ENCODE measurements at places on chromosomes 5 and 9.

DNA sequence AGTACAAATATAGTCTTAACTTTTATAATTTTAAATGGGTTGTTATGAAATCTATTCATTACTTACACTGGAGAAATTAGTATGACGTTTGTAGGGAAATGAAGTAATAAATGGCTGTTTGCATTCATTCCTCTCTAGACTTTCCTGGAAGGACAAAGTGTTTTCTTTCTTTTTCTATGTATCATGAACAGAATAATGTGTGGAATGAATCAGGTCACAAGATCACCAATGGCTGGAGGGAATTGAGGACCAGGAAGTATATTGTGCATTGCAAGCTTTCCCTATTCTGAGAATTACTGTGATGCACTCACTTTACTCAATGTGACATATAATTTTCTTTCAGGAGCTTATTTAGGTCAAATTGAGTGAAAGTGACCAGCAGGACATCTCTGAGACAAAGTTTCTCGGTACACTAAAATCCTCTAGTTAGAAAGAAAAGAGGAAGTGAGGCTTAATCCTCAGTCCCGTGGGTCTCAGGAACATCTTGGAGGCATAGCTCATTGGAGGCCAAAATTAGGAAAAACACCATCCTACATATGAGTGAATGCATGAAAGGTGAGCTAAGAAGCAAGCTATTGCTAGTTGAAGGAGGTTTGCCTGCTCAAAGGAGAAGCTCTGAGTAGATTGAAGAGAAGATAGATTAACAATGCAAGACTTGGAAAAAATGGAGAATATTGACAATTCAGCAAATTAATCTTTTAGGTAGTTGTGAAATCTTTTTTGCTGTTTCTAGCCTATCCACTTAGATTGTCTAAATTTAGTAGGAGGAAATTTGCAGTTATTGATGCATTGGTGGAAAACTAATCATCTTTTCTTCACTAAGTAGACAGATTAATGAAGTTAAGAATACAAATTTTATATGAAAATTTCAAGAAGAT, 28.0 kb downstream of the ERAP2 start:
- DNase-seq: no peak

DNA sequence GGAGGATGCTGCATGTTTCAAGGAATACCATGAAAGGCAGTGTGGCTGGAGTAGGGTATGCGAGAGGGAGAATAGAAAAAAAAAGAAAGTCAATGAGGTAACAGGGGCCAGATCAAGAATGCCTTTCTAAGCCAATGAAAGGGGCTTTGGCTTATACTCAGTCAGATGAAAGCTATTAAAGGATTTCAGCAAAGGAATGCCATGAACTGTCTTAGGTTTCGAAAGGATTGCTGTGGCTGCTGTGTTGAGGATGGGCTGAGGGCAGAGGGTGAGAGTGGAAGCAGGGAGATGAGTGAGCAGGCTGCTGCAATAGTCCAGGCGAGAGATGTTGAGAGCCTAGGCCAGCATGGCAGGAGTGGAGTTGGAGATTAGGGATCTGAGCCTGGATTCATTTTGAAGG, 135.4 kb upstream of the CKMT2 start:
- no peak for DNase-seq

DNA sequence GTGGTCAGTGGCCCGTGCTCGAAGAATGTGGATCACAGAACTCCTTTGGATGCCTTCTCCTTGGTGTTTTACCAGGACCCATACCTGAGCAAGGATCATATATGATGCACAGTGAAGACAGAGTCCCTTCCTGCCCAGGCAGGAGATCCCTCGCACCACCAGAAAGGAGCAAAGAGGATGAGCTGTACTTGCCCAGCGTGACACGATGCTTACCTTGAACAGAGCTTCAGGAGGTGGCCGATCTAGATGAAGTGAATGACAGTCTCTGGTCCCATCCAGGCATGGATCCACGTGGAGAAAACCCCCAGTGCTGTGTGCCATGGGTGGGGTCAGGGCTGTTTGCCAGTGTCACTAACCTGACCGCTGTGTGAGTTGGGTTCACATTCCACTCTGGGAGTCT, 455.4 kb downstream of the GADD45G start:
- DNase-seq: no peak

DNA sequence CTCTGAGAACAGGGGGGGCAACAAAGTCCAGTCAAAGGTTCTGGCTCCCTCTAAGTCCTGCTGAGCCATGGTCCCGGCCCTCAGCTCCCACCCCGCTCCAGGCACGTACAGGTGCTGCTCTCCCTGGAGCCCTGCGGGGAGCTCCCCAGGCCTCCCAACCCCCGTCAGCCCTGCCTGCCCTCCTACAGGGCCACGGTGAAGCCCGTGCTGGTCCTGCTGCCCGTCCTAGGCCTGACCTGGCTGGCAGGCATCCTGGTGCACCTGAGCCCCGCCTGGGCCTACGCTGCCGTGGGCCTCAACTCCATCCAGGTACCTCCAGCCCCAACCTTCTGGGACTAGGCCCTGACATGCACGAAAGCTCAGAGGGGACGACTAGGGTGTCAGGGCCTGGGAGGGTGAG, 20.1 kb downstream of the ADGRD2 start:
- no peak for DNase-seq

DNA sequence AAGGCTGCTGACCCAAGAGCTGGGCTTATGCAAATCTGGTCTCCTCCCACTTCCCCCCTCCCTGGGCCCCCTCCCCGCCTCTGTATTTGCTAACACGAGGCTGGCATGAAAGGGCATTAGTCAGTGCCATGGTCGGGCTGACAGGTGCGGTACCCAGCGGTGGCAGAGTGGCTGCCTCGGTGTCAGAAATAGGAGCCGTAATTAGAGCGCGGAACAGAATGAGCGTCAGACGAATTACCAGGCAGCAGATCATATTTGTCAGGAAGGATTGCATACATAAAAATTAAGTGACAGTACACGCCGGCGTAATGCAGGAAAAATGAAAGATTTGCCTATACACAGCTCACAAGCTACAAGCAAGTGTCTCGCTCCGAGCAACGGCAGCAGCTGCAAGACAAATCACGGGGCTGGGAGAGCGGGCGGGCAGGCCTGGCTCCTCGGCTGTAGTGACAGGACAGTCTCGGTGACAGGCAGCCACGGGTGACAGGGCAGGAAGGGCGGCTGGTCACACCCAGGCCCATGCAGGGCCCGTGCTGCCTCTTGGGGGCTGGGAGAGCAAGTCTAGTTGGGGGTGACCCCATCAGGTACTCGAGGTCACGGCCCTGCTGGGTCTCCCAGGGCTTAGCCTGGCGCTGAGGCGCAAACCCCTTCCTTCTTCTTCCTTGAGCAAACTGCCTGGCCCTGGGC, 72.4 kb downstream of the NEK6 start:
- no peak for DNase-seq

DNA sequence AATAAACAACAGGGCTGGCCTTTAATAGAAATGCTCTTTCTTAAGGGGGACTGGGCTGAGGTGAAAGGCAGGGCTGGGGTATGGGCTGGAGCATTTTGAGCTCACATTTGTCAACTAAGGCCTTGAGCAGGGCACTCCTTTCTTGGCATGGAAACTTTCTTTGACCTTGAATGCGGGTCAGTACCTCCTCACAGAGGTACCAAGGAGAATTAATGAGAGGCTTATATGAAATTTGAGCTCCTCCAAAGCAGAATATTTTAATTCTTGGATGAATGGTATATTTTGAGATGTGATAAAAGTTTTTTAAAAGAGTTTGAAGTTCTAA, 3.1 kb downstream of the CYSTM1 start:
- no peak for DNase-seq

- no peak for DNase-seq
These were observed 15.8 kb upstream of the NRARP start for GRCh38 chr9:137317718-137318511.

DNA sequence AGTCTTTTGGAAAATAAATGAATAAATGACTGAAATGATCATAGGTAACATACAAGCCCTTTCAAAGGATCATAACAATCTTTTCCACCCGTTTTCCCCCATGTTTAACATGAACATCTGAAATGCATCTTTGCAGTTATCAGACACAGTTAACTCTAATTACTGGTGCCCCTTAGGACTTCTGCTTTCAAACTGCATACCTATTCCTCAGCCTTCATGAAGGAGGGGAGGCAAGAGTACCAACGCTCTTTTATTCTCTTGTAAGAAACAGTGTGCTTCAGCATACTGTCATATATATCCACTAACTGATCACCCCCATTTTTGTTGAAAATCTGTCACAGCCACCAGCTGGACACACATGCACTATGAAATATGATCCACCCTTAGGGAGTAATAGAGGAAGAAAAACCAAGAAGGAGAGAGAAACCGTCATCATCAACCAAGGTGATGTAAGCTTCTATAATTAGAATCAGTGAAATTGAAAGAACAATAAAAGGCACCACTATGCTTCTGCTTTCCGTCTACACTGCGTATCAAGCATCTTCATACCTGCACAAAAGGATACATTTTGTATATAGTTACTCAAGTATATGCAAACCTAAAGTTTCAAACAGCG, 98.7 kb downstream of the RAPGEF6 start:
- no peak for DNase-seq

DNA sequence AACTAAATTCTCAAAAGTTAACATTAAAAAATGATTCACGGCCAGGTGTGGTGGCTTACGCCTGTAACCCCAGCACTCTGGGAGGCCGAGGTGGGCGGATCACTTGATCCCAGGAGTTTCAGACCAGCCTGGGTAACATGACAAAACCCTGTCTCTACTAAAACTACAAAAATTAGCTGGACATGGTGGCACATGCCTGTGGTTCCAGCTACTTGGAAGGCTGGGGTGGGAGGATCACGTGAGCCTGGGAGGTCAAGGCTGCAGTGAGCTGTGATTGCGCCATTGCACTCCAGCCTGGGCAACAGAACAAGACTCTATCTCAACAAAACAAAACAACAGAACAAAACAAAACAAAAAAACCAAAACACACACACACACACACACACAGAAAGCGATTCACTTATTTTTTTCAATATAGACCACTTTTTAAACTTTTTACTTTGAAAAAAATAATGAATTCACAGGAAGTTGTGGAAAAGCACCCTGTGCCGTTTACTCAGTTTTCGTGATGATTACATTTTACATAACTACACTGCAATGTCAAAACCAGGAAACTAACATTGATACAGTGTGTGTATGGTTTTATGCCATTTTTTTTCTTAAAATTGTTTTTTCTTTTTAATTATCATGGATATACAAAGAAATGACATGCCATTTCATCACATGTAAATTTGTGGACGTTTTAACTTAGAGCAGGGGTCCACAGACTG, 73.7 kb downstream of the TENT4A start:
- DNase-seq: no peak

DNA sequence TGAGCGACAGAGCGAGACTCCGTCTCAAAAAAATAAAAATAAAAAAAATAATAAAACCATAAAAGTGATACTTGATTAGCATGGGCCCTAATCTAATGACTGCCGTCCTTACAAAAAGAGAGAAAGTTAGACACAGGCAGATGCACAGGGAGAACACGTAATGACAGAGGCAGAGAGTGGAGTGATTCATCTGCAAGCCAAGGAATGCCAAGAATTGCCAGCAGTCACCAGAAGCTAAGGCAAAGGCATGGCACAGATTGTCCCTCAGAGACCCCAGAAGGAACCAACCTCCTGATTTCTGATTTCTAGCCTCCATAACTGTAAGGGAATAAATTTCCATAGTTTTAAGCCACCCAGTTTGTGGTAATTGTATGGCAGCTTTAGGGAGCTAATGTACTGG, 79.6 kb upstream of the FREM1 start:
- no peak for DNase-seq

- DNase-seq: no peak
These were observed 109.0 kb downstream of the VAV2 start for GRCh38 chr9:133882849-133883755.

GRCh38 chr5:113242481-113243348, 192.1 kb downstream of the TSSK1B start:
- DNase-seq: no peak

DNA sequence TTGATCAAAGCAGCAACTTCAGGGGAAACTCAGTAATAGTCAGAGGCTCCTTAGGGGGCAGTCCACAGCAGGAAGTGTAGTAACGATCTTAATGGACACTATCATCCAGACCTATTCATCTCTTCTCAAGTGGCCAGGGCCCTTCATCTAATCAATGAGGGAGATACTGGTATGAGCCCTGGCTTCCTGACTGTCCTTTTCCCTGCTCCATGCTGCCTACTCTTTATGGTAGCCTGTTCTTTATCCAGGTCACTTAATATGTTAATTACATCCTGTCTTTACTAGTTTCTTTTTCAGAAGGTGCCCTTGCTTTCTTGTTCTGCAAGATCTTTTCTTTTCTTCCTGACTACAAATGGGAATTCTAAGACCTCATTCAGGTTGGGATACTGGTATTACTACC, 197.1 kb downstream of the CAVIN4 start:
- no peak for DNase-seq

GRCh38 chr5:177530638-177531037, 13.9 kb upstream of the DDX41 start:
- no peak for DNase-seq

DNA sequence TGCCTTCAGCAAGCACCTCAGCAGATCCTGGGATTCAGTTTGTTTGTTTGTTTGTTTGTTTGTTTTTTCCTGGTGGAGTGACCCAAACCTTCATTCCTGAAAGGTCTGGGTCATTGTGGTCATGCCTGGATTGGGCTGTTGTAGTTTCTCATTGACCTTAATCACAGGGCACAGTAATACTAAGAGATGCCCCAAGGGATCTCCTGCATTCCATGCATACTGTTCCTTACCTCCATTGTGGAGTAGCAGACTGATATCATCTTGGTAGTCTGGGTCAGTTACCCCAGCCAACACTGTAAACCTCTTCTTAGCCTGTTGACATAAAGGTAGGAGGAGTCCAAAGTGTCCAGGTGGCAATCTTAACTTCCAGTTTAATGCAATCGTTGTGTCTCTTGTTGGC, 1466.7 kb upstream of the CDH9 start:
- no peak for DNase-seq

GRCh38 chr5:124951661-124952060, 205.2 kb upstream of the ZNF608 start:
- no peak for DNase-seq

DNA sequence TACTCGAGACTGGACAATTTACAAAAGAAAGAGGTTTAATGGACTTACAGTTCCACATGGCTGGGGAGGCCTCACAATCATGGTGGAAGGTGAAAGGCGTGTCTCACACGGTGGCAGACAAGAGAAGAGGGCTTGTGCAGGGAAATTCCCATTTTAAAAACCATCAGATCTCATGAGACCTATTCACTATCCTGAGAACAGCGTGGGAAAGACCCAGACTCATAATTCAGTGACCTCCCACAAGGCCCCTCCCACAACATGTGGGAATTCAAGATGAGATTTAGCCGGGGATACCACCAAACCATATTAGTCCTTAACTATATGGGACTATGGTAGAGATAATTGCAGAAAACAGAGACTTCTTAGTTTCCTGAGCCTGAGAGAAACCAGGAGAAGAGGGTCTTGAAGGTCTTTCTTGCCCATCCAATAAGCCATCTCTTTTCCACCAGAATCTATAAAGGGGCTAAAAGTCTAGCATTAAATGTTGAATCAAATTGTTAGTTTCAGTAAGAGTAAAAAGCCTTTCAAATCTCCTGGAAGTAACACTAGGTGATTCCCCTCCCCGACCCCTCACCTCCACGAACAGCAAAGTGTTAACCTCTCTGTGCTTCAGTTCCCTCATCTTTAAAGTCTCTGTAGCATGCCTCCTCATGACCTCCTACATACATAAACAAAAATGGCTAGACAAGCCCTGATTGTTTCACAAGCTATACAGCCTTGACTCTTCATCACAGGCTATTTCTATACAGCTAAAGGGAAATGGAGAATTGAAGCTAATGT, 259.1 kb downstream of the TMEM167A start:
- no peak for DNase-seq
